Stimulated activated CD8-positive, alpha-beta memory T cell treated with anti-CD3 and anti-CD28 coated beads, Interleukin-15, amount 100 ng/mL, for 1 hour (primary cell): ENCODE measurements at places on chromosomes 6 and 20.
A peak's percentile ranks its signal among the peaks of the same experiment; 100 is the strongest.

DNA sequence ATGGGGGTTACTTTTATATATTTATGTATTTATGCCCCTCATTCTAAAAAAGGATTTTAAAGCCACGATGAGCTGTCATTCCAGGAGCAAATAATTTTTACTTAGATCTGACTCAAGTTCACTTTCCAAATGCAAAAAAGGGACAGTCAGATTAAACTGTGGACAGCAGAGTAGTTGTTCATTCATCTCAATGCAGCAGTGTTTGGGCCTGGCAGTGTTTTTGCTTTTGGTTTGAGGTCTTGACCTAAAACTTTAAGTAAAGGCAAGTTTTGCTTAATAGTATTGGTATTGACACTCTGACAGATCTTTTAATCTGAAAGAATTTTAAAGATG, 13.9 kb downstream of the JARID2 start:
- DNase-seq = no peak

DNA sequence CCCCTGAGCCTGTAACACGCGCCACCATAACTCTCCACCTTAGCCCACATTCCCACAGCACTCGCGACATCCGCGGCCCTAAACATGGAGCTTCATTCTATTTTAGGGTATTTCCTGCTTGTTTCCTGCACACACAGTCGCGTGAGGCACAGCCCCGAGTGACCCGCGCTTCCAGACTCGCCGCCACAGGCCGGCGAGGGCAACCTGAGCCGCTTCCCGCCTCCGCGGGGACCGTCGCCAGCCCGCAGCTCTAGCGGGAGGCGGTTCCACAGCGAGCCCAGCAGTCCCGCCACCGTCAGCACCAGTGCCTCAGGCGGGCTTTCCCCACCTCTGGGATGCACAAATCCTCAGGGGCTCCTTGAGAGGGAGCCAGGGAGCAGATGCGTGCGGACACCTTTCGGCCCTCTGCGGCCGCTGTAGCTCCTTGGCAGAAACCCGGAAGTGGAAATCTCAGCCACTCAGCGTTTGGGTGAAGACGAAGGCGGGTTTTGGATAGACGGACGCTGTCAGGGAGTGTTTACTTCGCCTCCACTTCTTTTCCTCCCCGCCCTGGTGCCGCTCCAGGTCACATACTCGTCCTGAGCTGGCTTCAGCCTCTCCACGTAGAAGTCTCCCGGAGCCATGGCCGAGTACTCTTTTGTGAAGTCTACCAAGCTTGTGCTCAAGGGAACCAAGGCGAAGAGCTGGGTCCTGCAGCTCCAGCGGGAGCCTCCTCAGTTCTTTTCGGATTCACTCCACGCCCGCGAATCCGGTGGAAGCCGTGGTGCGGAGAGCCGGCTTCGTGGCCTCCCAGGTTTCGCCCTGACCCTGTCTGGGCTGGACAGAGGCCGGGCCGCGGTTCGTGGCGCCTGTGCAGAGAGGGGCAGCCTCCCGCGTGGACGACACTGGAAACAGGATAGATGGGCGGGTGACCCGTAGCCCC, 2177.4 kb upstream of the DEFB115 start:
- no peak for DNase-seq

DNA sequence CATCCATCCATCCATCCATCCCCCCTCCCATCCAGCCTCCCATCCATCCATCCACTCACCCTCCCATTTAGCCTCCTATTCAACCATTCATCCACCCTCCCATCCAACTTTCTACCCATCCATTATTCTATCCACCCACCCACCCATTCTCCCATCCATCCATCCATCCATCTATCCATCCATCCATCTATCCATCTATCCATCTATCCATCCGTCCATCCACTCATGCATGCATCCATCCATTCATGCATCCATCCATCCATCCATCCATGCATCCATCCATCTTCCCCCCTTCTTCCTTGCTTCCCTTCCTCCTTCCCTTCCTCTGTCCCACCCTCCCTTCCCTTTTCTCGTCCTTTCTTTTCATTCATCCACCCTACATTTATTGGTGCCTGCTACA, 4.8 kb upstream of the BPIFB4 start:
- DNase-seq = no peak

GRCh38 chr20:36149469-36149868, 5.1 kb upstream of the EPB41L1 start:
- no peak for DNase-seq

GRCh38 chr6:36855750-36856149, 16.5 kb upstream of the CPNE5 start:
- no peak for DNase-seq

- peak; percentile 12 for DNase-seq
Observed at GRCh38 chr20:63498960-63499337, at the start of gene EEF1A2. EEF1A2 (minus strand) TSS chr20:63499083; CDS start chr20:63497763, 1,320 bp downstream.

DNA sequence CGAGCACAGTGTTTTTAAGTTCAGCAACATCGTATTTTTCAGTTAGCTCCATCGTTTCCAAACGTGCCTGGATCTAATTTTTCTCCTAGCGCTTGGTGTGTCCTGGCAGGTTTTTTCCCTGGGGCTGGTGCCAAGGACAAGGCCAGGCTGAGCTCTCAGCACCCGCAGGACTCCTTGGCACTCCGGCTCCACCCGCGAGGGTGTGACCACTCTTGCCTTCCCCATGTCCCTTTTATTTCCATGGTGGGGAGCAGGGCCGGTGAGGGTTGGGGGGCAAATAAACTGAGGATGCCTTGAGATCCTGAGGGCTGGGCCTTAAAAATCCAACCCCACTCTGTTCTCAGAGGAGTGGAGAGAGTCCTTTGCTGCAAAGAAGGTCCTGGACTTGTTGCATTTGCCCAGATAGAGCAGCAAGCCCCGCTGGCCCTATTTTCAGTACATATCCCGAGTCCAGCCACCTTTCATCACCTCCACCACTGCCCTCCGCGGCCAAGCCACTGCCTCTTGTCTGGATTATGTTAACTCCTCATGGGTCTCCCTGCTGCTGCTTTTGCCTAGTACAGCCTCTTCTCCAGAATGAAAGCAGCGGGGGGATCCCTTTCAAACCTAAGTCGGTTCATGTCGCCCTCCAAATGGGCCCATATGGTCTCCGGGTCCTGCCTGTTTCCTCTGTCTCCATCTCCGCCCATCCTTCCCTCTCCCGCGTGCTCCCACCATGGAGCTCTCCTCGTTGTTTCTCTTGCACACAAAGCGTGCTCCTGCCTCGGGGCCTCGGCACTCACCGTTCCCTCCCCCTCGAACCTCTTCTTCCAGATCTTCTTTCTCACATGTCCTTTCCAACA, 4.5 kb upstream of the RAB44 start:
- DNase-seq = no peak

- DNase-seq = no peak
Observed at GRCh38 chr6:154404791-154405400, 48.3 kb upstream of the IPCEF1 start.

DNA sequence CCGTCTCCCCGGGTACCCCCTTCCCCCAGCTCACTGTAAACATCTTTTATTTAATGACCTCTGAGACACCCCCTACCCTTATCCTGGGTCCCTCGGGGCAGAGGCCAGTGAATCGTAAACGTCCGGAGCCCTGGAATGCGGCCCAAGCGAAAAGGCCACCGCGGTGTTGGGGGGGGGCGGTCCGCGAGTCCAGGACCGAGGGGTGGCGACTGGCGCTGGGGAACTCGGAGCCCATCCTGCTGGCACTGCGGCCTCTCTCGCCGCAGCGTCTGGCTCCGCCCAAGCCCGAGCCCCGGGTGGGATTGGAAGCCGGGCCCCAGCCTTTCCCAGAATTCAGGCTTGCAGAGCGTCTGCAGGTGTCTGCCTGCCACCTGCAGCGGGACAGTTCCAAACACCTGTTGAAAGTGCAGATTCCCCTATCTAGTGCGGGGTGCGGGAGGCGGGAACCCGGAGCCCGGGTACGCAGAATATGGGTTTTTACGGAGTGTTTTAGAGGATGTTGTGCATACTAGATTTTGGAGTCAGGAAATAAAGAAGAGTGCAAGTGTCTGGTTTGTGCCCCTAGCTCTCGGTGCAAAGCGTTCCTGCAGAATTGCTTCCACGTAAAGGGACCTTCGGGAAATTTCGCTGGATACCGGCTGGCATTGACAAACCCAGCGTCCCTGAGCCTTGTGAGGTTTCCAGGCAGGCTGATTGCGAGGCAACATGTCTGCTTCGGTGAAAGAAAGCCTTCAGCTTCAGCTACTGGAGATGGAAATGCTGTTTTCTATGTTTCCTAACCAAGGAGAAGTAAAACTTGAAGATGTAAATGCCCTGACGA, 800 bp downstream of the RWDD2A start:
- DNase-seq = no peak

DNA sequence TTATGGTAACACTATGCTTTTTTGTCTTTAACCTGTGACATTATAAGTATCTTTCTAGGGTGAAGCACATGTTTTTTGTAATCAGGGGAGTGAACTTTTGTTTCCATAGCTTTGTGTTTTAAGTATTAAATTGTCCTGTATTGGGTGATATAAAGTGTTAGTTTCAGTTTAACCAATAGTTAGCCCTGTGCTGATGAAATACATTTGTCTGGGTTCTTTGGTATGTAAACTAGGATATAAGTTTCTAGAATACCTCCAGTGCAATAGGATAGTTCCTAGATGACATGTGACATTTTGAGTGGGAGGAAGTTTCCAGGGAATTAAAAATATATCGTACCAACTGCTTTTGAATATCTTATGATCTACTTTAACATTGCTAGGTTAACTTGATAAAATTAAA, 611.0 kb upstream of the MARCKS start:
- no peak for DNase-seq

- DNase-seq = no peak
Observed at GRCh38 chr6:7922596-7922995, 12.0 kb upstream of the TXNDC5 start.

- DNase-seq = no peak
Observed at GRCh38 chr6:126268092-126268491, 71.8 kb upstream of the CENPW start.

- no peak for DNase-seq
Observed at GRCh38 chr20:51826372-51826771, 24.1 kb upstream of the SALL4 start.

DNA sequence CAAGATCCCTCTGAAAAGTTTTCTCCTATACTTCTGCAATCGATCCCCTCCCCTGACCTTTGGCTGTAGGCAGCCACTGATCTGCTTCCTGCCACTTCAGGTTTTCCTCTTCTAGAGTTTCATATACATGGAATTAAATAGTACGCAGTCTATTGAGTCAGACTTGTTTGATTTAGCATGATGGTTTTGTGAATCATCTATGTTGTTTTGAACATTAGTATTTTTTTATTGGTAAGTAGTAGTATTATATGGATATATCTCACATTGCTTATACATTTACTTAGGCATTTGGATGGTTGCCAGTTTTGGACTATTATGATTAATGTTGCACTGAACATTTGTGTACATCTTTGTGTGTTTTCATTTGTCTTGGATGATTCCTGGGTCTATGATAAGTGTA, 518.0 kb downstream of the CD109 start:
- DNase-seq = no peak
